ENCODE measurements at places on chromosomes 16 and 17. TPM values are rescaled to one million over a fixed set of nuclear protein-coding genes. Genes with fewer than 3 reads are reported as not detected.
A peak's percentile ranks its signal among the peaks of the same experiment; 100 is the strongest.

The CDK12 gene
- total RNA-seq = 40.7 TPM

The HS3ST2 gene
- total RNA-seq = not detected

The CBX4 gene
- 72.0 TPM for total RNA-seq

The CHMP6 gene
- total RNA-seq = 12.7 TPM

The OR3A2 gene
- total RNA-seq = not detected

The KRTAP17-1 gene
- total RNA-seq = not detected

The ZFP90 gene
- total RNA-seq = 9.3 TPM

DNA sequence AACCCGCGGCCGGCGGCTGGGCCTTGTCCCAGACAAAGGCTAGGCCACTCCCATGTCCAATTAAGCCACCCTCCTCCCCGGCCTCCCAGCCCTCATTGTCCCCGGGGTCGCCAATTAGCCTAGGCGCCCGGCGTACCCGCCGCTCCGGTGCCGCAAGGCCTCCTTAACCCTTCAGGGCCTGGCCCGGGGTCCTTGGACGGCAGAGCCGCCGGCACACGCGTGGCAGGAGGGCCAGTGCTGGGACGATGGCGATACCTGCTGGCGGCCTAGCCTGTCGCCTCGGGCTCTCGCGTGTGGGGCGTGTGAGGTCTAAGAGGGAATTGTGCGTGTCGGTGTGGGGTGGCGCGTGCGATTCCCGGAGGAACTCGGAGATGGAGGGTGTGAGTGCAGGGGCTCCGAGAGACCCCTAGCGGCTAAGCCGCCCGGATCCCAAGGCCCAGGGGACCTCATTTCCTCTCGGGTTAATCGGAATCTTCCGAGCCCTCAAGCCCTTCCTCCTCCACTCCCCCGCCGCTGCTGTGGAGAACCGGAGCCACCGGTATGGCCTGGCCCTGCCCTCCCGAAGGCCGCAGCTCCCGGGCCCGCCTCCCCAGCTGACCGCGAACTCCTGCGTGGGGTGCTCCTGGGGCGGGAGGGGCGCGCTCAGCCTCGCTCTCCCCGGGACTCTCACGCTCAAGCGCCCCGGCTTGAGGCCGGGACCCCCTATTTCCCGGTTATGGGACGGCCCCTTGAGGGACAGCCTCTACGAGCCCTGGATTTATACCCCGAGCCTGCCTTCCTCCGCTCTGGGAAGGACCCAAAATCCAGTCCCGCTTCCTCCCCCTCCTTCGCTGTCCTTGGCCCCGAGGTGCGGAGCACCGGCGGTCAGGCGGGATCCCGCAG is 11.9 kb downstream of the TBX2 start:
- DNase-seq = peak; percentile 76

DNA sequence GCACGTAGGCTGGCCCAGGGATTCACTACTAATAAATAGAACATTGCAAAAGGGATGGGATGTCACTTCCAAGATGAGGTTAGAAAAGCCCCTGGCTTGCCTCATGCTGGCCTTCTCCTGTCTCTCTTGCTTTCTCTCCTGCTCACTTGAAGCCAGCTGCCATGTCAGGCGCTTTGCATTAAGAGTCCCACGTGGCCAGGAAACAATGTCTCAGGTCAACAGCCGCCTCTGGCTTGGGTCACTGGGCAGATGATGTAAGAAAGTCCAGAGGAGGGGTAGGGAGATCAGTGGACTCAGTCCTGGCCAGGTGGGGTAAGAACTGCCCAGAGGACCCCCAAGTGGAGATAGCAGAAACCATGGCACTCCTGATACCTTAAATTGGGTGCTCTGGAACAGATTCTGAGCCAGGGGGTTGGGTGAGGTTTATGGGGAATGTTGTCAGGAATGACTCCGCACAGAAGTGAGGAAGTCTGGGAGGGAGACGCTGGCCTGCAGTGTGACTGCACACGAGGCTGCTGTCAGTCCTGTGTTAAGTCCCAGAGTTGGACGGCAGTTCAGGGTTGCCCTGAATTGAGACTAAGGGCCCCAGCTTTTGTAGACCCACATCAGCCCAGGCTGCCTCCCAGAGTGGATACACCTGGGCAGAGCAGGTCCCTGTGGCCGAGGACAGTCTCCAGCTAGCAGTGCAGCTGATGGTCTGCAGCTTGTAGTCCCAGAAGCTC is 17.7 kb downstream of the C16orf82 start:
- no peak for DNase-seq

GRCh38 chr17:30716461-30717290 is 107.8 kb downstream of the CRLF3 start:
- DNase-seq = no peak

DNA sequence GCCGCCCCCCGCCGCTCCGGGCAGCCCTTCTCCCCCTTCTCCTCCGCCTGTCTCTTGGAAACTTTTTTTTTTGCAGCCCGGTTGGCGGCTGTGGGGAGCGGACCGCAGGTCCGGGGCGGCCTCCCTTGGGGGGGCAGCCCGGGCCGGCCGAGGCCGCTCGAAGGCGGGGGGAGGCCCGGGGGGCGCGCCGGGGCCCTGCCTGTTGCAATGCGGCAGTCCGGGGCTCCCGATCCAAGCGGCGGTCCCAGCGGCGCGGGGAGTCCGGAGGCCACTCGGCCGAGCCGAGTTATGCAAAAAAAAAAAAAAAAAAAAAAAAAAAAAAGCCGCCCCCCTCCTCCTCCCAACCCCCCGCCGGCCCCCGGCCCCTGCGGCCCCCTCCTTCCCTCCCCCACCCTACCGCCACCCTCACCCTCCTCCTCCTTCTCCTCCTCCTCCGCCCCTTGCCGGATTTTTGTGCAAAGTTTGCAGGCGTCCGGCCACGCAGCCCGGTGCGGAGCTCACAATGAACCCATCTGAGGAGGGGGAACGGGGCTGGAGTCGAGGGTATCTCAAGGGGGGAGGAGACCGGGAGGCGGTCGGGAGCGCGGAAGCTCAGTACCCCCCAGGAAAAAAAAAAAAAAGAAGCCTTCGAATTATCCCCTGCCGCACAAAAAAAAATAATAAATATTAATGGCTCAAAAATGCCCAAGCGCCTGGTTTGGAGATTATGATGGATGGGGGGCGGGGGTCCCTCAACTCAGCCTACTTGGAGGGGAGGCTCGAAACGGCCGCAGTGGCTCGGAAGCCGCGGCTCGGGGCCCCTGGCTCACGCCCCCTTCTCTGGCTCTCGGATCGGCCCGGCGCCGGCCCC is at the start of gene ZNF423:
ZNF423 (minus strand) TSS at position 291 of the 850 bp plus-strand sequence. CDS start 338 bp downstream, outside the sequence.
- no peak for DNase-seq

GRCh38 chr16:23420011-23420410 is 33.0 kb downstream of the COG7 start:
- no peak for DNase-seq

GRCh38 chr17:73064084-73064938 is 28.2 kb downstream of the SLC39A11 start:
- no peak for DNase-seq

- DNase-seq = no peak
Observed at GRCh38 chr17:66354981-66355380, 52.6 kb downstream of the PRKCA start.

DNA sequence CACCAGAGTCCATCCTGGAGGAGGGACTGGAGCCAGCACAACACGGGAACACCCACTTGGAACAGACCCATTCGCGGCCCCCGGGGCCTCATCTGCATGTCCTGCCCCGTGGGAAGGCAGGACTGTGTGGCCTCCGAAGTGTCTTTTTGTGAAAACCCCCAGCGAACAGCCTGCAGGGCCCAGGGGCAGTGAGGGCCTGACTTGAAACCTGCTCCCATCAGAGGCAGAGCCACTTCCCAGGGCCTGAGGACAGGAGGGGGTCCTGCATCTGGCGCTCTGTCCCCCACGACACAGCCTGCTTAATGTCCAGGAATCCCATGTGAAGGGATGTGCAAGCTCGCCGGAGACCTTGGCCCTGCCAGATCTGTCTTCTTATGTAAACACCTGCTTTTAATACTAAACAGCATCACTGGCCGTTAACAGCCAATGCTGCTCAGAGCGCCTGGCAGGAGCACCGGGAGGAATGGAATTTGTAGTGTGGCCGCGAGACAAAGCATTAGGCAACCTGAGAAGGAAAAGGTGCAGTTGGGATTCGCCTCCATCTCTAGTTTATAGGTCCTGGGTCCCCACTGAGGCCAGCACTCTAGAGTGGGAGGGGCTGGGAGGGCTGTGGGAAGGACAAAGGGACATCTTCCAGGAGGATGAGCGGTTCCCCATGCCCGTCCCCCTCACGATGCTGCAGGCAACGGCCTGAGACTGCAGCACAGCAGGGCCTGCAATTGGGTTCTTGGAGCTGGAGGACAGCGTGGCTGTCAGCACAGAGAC is 9.6 kb upstream of the EVPL start:
- no peak for DNase-seq

DNA sequence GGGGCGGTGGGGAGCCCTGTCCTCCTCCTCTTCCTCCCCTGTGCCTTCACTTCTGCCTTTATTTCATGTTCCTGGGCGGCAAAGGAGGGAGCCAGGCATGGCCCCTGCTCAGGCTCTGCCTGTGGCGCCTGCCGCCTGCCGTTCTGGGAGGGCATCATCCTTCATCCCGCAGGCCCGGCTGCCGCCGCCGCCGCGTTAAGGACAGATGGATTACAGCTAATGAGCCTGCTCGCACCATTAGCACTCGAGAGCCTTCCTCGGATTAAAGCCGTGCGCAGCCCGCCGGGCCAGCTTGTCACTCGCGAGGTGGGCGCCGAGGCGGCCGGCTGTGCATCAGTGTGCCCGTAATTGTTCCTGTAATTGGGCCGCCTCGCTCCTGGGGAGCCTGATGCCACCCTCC is 127.7 kb upstream of the GSE1 start:
- no peak for DNase-seq

DNA sequence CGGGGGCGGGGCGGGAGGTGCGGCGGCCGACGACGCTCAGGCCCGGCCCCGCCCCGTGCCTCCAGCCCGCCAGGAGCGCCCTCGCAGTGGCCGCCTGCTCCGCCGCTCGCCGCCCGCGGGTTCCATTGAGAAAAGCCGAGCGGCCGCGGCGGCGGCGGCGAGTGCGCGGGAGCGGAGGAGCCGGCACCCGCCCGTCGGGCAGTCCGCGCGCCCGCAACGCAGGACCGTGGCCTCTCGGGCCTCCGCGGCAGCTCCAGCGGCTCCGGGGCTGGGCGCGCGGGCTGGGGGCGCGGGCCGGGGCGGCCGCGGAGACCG is at the start of gene ZFPM1:
ZFPM1 (plus strand) TSS at position 64 of the 315 bp plus-strand sequence. CDS start 359 bp downstream, outside the sequence.
- DNase-seq = no peak

DNA sequence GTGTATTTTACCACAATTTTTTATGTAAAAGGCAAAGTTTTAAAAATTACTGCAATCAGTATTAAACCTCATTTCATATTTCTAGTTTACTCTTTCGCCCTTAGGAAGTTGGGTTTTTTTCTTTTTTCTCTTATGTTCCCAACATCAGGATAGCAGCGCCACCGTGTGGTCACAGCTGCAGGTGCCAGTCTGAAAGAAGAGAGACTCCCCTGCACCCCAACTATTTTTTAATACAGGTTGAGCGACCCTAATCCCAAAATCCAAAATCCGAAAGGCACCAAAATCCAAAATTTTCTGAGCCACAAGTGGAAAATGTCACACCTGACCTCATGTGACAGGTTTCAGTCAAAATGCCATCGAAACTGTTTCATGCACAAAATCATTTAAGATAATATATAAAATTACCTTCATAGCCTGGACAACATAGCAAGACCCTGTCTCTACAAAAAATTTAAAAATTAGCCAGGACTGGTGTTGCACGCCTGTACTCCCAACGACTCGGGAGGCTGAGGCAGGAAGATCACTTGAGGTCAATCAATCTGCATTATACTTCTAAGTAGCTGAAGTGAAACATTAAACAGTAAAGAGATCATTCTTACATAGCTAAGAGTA is 21.8 kb upstream of the ASGR2 start:
- peak; percentile 69 for DNase-seq

- peak; percentile 84 for DNase-seq
Observed at GRCh38 chr16:21158208-21159110, at the start of gene LDAF1. LDAF1 (plus strand) TSS chr16:21158674; CDS start chr16:21161183, 2,509 bp downstream.

- peak; percentile 48 for DNase-seq
Observed at GRCh38 chr16:5490499-5490898, 392.9 kb upstream of the EEF2KMT start.

DNA sequence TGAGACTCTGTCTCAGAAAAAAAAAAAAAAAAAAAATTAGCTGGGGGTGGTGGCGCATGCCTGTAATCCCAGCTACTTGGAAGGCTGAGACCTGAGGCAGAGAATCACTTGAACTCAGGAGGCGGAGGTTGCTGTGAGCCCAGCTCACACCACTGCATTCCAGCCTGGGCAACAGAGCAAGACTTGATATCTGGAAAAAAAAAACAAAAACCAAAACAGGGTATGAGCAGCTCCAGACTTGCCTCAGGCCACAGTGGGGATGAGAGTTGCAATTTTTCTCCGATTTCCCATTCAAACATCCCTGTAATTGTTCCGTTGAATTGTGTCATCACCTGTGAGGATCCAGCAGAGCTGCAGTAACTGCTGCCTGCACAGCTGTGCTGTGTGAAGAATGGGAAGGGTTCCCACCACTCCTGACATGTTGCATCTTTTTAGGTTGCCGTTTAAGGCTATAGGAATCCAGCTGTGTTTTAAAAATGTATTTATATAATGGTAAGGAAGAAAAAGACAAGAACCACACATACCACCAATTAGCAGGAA is 150.0 kb downstream of the VPS53 start:
- no peak for DNase-seq

- DNase-seq = no peak
Observed at GRCh38 chr16:61296814-61297213, 739.4 kb downstream of the CDH8 start.

DNA sequence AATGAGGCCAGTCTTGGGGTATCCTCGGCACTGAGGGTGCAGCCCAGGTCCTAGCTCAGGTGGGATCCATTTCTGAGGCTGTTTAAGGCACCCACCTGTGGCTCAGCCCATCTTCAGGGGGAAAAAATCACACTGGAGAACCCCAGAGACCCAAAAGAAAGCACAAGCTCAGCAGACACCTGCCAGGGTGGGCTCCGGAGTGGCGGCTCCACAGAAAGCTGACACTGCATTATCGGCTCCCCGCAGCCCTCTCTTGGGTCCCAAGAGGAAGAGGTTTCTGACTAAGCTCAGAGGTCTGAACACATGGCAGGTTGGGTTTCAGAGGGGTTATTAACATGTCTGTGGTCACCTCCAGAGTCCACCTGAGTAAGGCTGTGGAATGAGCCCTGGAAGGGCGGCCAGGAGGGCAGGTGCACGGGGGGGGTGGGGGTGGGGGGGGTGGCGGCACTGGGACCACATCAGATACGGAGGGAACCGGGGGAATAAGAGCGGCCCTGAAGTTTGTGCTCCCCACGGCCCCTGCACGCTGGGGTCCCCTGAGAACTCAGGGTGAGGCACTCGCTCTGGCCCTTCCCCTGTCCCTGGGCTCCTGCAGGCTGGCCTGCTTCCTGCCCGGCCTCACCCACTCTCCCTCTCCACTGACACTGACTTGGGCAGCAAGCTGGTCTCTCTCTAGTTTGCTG is 79.5 kb downstream of the TIMM22 start:
- DNase-seq = no peak

GRCh38 chr16:10554569-10554968 is 25.8 kb downstream of the EMP2 start:
- no peak for DNase-seq

DNA sequence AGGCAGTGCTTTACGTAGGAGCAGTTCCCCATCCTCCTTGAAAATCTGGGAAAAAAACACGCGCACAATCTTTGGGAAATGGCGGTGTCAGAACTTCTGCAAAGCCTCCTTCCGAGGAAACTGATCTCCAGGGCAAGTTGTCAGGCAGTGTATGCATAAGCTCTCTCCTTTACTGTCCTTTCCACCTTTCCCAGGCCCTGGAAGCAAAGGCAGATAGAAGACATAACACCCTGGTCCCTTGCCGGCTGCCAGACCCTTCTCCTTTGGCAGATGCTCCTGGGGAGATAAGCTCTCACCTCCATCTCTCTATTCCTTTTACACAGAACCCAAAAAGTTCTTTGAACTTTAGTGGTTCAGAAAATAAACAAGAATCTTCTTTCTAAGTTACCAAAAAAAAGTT is 12.4 kb downstream of the TOB1 start:
- DNase-seq = no peak

- DNase-seq = peak; percentile 4
Observed at GRCh38 chr17:15381707-15382106, 40.3 kb upstream of the TEKT3 start.
